NCI-H446 (cell line): ENCODE measurements at places on chromosomes 5 and 9.

DNA sequence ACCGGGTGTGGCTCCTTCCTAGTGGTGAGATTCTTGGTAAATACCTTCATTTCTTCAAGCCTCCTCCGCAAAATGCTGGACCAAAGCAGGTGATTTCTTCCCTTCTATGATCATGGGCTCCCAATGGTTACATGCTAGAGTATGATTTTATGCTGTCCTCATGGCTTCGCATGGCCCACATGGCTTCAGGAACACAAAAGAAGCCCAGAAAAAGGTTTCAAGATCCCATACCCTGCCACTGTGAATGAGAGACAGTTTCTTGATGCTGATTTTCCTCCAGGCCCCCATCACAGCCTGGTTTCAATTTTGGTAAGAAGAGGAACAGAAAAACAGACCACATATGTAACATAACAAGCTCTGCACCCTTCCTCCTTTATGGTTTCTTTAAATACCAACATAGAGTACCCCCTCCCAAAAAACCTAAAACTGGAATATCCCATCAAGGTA, 2.4 kb upstream of the RXFP3 start:
- DNase-seq, result no peak

- DNase-seq, result no peak
Observed at GRCh38 chr5:133062276-133062675, 10.5 kb downstream of the HSPA4 start.

DNA sequence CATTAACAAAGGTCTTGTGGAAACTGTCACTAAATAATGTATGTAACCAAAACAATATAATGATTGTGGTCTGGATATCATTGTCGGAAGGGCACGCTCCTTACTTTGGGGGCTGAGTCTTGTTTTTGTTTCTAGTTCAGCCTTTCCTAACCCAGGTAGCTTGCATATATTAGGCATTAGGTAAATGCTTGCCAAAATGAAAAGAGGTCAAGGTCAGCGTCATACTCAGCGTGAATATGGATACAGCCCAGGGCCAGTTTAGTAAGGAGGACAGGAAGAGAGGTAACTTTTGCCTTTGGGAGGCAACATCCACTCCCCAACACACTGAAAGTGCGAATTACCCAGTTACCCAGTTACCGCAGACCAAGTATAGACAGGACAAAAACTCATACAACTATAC, 171.4 kb downstream of the RAB3C start:
- no peak for DNase-seq

GRCh38 chr9:130347036-130347435, 81.5 kb downstream of the HMCN2 start:
- DNase-seq, result no peak

DNA sequence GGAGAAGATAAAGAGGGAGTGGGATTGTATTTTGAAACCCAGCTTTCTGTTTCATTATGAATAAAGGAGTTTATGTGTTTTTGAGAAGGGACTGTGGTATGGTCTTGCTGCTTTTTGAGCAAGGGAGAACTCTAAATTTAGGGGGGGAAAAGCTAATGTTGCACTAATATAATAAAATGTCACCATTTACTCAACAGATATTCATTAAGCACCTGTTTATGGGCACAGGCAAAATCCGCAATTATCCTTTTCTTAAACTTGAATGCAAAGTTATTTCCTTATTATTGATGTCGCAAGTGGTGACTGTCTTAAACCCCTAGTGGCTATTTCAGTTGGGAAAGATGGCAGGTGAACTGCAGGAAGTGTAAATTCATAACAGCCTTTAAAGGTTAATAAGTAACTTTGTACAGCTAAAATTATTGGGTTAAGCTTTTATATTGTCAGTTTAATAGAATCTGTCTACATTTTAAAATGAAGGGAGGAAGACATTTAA, 1.5 kb downstream of the CDC42SE2 start:
- DNase-seq, result peak; percentile 3

DNA sequence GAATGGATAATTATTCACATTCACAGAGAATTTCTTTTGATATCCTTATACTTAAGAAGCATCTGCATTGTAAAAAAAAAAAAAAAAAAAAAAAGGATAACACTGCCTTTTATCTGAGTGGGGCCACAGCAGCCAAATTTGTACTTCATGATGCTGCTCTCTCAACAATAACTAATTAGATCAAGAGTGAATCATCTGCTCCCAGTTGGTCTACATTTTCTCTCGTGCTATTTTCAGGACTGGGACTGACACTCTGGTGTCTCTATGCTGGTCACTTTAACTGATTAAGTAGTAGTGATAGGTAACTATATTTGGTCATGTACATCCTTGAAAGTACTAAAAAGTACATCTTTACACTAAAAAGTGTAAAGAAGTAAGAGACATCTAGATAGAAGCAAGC, 90.1 kb downstream of the RFX3 start:
- peak; percentile 79 for DNase-seq

DNA sequence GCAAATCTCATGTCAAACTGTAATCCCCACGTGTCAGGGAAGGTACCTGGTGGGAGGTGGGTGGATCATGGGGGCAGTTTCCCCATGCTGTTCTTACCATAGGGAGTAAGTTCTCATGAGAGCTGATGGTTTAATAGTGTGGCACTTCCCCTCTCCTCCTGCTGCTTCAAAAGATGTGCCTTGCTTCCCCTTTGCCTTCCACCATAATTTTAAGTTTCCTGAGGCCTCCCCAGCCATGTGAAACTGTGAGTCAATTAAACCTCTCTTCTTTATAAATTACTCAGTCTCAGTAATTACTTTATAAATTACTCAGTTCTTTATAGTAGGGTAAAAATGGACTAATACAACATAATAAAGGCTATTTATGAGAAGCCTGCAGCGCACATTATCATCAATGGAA, 7.1 kb upstream of the CNTRL start:
- DNase-seq, result no peak

DNA sequence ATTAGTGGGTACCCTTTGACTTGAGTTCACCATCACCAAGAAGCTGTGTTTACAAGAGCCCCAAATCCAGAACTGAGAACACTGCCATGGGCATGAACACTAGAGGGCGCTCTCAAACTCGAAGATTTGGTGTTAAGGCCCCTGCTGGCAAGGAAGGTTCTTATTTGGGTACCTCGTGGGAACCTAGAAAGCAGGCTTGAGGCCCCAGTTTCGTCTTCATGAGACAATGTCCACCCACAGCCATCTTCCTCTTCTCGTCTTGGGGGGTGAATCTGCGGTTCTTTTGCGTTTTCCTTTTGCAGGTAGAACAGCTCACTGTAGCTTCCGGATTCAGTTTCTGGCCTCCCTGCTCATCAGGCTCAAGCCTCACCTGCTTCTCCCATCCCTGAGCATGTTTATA, 184.0 kb downstream of the SEMA5A start:
- DNase-seq, result peak; percentile 65

DNA sequence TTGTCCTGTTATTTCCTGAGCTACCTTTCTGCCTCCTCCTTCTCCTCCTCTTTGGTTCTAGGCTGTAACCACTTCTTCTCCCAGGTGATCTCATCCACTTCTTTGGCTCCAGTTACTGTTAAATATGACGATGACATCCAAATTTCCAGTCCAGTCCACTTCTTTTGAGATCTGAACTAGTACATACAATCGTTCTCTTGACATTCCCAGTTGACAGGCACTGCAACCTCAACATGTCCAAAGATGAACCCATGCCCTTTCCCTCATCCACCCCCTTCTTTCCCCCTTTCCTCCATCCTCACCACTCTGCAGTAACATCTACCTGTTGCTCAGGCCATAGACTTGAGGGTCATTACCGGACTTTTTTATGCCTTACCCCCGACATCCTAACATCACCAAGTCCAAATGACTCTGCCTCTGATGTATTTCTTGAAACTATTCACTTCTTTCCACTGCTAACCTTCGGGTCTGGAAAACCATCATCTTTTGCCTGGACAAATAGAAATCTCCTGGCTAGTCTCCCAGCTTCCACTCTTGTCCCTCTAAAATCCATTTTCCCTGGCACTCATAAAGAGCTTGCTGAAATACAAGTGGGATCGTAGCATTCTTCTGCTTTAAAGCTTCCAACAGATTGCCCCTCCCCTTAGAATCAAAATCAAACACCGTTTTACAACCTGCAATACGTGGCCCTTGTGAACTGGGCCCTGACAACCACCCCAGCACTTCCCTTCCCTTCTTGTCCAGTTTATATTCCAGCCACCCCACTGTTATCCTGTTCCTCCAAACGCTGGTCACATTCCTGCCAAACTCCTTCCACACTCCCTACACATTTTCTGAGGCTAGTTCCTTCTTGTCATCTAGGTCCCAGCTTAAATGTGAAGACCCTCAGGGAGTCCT, 31.5 kb downstream of the KLF9 start:
- no peak for DNase-seq

DNA sequence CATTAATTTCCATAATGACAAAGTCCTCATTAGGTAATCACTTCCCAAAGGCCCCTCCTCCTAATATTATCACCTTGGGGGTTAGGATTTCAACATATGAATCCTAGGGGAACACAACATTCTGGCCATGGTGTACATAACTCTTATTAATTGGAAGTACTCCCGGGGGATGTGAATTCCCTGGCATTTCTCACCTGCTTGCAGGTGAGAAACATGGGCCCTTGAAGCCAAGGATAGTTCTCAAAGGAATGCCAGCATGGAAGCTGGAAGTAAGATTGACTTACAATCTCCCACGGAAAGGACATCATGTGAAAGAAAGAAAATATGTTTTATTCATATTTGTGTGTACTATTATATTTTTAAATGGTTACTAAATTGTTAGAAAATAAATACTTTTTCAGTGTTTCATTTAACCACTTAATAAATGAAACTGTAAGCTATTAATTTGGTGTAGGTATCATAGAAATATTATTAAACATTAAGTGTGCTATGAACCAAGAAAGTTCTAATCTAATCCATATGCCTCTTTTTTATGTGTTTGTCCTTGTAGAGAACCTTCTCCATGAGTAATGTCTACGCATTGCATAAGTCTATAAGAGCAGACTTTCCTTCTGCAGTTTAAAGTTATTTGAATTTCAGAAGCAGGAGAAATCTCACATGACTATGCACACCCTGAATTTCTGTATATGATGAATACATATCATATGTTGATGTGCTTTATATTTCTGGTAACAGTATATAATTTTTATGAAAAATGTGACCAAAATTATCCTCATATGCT, 59.4 kb downstream of the ANXA1 start:
- no peak for DNase-seq

- peak; percentile 44 for DNase-seq
Observed at GRCh38 chr5:4879693-4880303, 260.3 kb upstream of the ADAMTS16 start.

- no peak for DNase-seq
Observed at GRCh38 chr9:15103290-15103689, 193.1 kb upstream of the FREM1 start.

DNA sequence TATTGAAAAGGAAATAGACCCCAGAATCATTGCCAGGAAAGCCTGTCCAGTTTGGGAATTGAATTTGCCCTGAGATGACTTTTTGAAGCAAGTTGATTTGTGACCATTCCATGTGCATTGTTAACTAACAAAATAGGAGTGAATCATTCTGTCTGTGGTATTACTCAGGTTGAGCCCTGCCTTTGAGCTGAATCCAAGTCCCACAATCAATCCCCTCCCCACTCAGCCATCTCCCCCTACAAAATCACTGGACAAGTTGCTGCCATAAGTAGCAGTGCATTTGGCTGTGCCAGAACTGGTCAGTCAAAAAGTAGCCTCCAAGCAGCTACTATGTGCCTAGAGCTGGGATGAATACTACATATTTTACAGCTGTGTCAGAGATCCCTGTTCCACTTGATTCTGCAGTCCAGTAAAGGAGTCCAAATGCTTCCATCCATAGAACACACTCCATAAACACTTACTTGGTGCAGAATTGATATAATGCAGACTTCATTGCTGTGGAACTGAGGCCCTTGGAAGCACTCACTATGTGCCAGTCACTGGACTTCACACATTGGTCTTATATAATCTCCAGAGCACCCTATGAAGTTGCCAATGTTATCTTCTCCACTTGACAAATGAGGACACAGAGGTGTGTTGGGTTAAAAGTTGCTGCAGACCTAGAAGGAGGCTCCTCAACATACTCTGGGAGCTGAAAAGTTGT, 96.1 kb downstream of the ZNF462 start:
- no peak for DNase-seq

GRCh38 chr5:34608859-34609648, 47.1 kb upstream of the RAI14 start:
- peak; percentile 43 for DNase-seq

DNA sequence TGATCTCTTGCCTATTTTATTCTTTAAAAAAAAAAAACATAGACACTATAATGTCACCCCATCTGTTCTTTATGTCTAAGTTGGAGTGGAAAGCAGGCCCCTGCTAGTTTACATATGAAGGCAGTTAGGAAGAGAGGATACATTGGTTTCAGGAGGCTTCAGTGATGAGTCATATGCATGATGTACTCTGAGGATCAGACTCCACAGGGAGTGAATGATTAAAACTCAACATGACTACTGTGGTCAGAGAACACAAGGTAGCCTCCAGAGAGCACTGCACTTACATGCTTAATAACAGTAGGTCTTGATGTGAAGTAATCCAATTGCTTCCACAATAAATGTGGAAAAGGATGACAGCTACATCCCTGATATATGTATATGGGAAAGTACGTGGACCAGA, 22.7 kb upstream of the FSTL4 start:
- DNase-seq, result peak; percentile 12

DNA sequence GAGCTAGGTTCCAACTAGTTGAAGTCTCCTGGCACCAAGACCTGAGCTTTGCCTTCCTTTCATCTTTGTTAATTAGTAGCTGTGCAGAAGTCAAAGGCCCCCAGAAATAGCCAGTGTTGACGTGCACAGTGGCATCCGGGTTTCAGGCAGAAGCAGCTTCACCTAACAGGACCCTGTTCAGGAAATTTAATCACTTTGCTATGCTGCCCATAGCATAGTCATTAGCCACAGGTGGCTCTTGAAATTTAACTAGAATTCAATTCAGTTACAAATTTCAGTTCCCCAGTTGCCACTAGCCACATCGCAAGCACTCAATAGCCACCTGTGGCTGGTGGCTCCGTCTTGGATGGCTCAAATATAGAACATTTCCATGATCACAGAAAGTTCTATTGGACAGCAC, 179.1 kb downstream of the GOLPH3 start:
- no peak for DNase-seq

- no peak for DNase-seq
Observed at GRCh38 chr5:176491901-176492300, 43.7 kb downstream of the FAF2 start.

DNA sequence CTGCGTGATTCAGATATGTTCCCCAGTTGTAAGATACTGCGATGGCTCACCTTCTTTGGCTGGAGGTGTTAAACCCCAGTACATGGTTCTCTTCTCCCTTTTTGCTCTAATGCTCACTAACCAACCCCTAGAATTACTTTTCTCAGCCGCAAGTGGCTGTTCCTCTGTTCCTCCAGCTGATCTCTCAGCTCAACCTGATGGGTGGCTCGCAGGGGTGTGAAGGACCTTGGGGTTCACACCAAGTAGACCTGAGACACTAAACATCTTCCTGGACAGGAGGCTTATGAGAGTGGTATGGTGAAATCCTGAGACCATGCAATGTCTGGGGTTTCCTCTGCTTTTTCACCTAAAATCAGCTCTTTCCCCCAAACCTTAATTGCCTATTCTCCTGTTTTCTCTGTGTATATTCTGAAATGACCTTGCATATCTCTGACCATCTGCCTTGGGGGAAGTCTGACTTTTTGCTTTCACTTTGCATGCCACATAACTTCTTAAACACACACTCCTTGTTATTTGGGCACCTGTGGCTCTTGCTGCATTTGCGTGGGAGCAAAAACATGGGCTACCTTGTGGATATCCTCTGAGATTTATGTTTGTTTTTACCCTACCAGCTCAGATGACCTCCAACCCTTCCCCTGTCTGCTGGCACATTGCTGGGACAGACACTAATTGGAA, 15.9 kb upstream of the IFNA14 start:
- no peak for DNase-seq
